ENCODE measurements at places on chromosomes 1 and 21.

DNA sequence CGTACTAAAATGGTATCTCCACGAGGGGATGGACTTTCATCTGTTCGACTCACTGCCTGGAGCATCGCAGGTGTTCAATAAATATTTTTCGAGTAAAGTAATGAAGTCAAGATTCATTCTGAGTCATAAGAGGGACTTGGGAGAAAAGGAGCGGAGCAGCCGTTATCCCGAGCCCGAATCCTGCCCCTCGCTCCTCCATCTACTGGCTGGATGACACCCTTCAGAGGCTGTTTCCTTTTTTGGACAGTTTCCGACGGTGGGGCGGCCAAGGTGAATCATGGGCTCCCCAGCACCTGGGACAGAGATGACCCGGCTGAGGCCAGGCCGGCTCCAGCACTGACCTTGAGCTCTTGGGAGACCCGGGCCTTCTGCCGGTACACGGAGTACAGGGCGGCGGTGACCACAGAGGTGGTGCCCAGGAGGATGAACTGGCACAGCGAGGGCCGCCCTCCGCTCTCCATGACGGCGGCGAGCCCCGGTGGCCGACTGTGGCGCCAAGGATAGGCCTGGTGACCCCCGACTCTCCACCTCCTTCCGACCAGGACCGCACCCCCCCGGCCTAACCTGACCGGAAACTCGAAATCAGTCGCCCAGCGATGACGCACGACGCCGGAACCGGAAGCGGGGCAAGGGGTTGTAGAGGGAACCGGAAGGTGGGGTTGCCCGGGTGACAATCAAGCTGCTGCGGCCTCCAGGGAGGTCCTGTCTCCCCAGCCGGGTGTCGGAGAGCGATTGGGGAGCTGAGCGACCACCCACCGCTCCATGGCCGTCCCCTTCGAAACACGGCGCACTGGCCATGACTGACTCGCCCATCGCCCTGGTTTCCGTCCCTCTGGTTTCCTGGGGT, at the start of gene MUL1:
Gene MUL1, minus strand, starts transcription at position 588 of the 847 bp plus-strand sequence. Its CDS starts 127 bp downstream, at position 461.
- DNase-seq: peak; percentile 74

DNA sequence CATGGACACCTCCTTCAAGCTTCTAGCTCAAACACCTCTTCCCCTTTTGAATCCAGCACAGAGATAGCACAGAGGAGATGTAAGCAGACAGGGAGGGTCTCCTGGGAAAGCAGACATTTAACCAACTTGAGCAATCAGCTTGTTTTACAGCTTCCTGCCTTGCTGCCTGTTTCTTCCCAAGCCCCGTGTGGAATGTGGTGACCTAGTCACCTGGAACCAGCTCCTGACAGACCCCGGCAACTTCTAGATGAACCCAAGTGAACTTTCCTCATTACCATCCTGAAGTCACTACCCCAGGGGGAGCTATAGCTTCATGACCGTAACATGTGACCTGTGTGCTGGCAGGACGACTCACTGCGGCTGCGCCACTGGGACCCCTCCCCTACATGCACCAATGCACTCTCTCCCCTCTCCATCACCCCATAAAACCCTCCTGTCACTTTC, 24.1 kb upstream of the TTF2 start:
- no peak for DNase-seq

- DNase-seq: no peak
These were observed 8.8 kb downstream of the SYF2 start for GRCh38 chr1:25223471-25223870.

DNA sequence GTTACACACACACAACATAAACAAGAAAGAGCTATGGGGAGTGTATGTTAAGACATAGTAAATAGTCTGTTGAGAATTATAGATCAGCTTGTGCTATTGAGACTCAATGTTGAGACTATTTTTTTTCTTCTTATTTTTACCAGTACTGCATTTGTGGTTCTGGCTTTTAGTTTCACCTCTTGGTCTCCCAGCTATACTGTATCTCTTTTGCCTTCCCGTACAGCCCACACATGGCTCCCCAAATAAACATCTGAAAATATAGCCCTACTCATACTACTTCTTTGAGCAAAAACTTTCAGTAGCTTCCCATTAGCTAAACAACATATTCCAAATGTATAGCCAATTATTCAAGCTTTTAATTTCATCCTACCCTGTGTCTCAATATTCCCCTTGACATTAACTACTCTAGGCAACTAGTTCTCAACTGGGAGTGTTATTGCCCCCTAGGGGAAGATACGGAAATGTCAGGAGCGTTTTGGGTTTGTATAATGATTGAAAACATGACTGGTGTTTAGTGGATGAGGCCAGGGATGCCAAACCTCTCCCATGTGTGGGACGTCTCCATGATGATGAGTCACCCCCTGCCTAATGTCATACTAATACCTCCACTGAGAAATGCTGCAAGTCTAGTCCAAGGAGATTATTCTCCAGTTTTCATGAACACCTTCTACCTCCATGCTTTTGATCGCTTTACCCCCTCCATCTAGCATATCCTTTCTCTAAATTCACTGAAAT, 6.8 kb downstream of the RPE65 start:
- no peak for DNase-seq

DNA sequence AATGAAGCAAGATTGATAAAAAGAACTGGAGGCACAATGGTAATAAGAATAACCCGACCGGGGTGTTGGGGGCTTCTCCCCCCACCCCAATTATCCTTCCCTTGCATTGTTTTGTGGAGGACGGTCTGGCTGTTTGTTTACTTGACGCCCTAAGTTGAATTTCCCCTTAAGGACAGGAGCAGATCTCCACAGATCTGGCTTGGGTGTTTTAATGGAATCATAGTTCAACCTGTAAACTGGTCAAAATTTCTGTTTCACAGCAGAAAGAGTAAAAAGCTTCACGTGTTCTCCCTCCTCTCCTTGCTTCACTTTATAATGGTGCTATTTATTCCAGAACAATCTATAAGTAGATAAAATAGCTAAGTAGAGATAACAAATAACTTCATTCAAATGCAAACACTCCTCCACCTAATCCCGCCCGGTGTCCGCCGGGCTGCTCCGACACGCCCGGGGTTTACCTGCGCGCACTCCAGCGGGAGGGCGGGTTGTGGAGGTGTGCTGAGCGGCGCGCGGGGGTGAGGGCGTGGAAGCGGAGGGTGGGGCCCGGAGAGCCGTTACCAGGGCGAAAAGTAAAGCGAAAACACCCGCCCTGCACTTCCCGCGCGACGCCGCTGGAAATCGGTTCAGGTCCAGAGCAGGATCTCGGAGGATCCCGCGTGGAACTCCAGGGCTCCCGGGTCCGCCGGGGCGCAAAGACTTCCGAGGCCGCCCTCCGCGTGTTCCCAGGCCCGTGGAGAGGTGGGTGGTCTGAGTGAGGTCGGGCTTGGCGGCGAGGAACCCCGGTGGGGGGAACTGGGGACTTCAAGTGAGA, 2.0 kb upstream of the ATF3 start:
- no peak for DNase-seq

DNA sequence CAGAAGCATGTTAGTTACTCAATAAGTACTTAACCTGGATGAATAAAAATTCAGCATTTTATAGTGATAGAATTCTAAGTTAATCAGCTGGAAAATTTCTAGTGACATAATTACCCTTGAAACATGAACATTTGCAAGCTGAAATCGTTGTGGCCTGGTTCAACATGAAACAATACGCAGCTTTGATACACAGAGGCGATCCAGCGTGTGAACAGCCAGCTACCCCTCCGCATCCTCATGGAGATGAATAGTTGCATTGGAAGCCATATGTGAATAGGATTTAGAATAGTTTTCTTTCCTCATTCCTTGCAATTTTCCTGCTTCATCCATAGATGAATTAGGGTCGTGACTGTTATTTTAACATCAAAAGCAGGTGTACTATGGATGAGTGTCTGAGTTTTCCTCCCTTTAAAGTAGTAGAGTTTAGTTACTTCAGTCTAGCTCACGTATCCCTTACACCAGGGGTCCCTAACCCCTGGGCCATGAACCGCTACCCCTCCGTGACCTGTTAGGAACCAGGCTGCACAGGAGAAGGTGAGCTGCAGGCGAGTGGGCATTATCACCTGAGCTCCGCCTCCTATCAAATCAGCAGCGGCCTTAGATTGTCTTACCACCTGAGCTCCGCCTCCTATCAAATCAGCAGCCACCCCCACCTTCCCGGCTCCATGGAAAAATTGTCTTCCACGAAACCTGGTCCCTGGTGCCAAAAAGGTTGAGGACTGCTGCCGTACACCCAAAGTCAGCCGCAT, 6.2 kb upstream of the TARBP1 start:
- no peak for DNase-seq

- peak; percentile 1 for DNase-seq
These were observed 2.6 kb upstream of the TOR3A start for GRCh38 chr1:179079113-179079761.
